ENCODE measurements at places on chromosomes 12 and 14. TPM values are rescaled to one million over a fixed set of nuclear protein-coding genes. Genes with fewer than 3 reads are reported as not detected.

Gene CYP46A1
- under 0.01 TPM for total RNA-seq

Gene IGFBP6
- total RNA-seq: 779 TPM

Gene MRPS35
- 44.7 TPM for total RNA-seq

Gene KRT74
- not detected for total RNA-seq

Gene KRT80
- total RNA-seq: 0.35 TPM

Gene PROX2
- not detected for total RNA-seq

Gene OR4E2
- not detected for total RNA-seq

Gene HCAR3
- total RNA-seq: not detected

Gene ACRBP
- 0.43 TPM for total RNA-seq

Gene NINJ2
- 0.58 TPM for total RNA-seq

Gene BDKRB2
- total RNA-seq: 3.1 TPM

Gene IL22
- total RNA-seq: not detected

Measured in pericardium fibroblast (primary cell).